ENCODE measurements at places on chromosomes 4 and X.

GRCh38 chr4:89158884-89159503 is 47.7 kb downstream of the TIGD2 start:
- DNase-seq: no peak

- no peak for DNase-seq
These were observed 218.0 kb downstream of the QDPR start for GRCh38 chr4:17293901-17294300.

- DNase-seq: no peak
These were observed 325.6 kb upstream of the ATOH1 start for GRCh38 chr4:93502991-93503390.

DNA sequence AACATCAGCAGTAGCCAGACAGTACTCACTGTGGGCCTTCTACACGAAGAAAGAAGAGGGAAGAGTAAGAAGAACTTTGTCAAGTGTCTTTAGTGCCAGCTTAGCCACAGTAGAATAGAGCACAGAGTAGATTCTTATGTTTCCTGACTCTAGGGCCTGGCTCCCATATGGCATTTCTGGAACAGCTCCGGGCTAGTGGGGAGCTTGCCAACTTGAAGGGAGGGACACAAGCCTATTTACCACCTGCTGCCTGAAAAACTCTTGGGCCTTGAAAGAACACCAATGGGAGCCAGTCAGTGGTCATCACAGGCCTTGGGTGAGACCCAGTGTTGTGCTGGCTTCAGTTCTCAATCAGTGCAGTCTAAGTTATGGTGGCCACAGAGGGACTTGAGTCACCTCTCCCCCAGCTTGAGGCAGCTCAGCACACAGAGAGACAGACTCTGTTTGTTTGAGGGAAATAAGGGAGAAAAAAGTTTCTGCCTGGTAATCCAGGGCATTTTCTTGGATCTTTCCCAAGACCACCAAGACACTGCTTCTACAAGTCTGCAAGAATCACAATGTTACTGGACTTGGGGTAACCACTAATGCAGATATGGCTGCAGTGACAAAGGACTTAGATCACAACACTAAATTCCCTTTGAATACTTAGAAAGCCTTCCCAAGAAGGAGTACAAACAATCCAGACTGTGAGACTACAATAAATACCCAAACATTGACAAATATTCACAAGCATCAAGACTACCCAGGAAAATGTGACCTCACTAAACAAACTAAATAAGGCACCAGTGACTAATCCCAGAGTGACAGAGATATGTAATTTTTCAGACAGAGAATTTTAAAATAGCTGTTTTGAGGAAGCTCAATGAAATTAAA is 261.0 kb upstream of the NDST3 start:
- no peak for DNase-seq

GRCh38 chr4:2728806-2729532 is 27.2 kb downstream of the TNIP2 start:
- no peak for DNase-seq

DNA sequence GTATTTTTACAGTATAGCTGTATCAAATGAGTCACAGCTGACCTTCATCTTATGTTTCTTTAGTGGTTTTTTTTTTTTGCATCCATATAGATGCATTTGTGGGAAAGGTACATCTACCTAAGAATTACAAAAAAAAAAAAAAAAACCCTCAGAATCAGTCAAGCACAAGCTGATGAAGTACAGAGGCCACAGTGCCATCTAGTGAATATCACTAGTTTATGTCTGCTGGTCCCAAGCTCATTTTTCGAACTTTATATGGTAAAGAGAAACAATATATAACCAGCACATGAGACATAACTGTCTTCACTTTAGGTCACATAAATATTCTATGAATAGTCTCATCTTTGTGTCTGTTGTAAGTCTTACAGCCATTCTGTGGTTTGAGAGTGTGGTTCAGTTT is 220.1 kb downstream of the DLG3 start:
- no peak for DNase-seq

DNA sequence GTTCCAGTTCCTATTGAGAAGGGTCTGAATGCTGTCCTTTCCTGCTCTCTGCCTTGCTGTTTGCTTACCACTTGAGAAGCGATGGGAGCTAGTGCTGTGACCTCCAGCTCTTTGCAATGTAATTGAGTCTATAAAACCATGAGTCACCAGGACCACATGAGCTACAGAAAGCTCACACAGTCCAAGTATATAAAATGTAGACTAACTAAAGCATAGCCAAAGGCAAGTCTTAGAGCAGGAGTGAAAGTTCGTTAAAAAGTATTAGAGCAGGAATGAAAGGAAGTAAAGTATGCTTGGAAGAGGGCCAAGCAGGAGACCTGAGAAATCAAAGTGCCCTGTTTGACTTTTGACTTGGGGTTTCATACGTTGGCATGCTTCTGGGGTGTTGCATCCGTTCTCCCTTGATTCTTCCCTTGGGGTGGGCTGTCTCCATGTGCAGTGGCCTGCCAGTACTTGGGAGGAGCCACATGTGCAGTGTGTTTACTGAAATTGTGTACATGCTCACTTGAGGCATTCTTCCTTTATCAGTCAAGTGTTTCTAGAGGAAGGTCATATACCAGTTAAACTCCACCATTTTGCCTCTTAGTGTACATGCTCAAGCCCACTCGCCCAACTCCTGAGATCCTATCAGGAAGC is 71.3 kb upstream of the KIT start:
- DNase-seq: no peak

DNA sequence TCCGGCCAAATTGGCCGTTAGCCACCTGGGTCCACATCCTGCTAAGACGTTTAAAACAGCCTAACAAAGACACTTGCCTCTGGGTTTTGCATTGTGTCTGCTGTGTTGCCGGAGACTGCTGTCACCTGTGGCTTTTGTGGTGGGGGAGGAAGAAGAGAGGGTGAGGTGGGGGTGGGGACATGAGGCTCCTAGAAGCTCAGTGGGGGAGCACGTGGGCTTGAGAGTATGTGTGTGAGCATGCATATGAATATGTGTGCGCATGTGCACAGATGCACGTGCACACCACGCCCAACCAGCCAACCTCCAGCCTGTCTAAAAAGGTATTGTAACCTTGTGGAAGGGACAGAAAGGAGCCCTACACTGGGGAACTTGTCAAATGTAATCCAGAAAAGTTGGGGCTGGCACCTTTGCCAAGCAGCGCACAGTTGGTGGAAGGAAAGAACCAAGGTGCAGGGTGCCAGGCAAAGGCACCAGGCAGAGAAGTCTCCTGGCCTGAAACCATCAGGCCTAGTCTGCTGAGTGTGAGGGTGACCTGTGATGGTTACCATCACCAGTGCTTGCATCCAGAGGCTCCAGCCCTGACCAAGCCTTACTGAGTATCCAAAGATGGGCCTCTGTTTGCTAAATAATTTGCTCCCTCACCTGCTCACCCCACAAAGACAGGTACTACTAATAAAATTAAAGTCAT is 10.1 kb upstream of the SASH3 start:
- no peak for DNase-seq

GRCh38 chr4:75895744-75896314 is 6.4 kb downstream of the PPEF2 start:
- DNase-seq: peak; percentile 13

- DNase-seq: no peak
These were observed 92.7 kb upstream of the TRIM2 start for GRCh38 chr4:153111426-153112040.

DNA sequence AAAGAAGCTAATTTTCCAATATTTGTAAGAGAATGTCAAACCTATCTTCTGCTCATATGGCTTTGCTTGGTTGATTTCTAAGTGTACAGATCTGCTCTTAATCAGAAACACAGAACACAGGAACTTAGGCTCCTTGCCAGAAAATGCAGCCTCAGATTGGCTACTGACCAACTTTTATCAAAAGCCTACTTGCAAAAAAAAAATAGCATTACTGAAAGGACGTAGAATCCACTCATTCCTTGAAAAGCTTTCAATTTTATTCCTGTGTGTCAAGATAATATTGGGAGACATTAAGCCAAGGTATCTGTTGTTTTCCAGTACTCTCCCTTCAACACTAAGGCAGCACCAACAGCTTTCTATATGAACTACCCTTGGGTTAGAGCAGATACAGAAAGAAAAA is 127.6 kb upstream of the INTU start:
- DNase-seq: no peak

DNA sequence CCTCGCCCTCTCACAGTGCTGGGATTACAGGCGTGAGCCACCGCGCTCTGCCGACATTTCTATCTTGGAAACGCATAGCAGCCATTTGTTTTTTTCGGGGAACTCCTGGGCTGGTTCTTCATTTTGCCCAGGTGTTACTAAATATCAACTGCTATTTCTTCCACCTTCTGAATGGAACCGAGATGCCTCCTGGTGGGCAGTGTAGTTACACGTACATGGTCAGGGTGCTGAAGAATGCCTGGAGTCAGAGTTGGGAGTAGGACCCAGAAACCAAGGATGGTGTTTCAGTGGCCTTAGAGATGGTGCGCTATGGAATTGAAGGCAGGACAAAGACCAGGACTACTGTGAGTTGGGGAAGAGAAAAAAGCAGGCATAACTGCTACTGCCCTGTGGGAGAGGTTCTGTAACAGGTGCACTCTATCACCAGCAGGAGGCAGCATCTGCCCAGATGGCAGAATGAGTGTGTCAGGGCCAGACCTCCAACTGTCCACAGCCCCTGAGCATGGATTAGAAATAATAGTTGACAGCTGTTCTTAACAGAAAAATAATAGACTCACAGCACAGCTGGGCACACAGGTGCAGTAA is 81.7 kb downstream of the ZC4H2 start:
- peak; percentile 46 for DNase-seq

- DNase-seq: no peak
These were observed 36.4 kb upstream of the CLCN4 start for GRCh38 chrX:10120331-10120730.

GRCh38 chr4:1784789-1785591 is 8.1 kb upstream of the FGFR3 start:
- no peak for DNase-seq

DNA sequence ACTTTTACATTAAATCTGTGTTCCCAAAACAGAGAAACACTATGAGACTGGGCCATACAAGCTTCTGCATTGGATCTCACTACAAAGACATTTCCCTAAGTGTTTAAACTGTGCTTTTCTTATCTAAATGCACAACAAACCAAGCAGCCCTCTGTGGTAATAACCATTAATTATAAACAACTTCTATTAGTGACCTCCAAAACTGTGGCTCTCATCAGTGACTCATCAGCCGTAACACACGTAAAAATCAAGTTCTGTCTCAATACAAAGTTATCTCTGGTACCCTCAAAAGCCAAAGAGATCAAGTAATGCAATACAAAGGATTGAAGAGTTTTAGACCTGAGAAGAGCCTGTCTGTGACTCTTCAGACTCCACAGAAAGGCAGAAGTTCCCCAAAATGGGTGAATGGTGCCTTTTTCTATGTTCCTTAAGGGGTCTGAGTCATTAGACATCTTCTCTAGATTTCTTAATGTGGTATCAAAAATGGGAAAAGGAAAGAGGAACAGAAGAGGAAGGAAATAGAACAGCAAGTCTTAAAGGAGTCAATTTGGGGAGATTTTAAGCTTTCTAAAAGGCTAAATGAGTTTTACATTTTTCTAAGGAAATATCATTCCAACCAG is 189.8 kb upstream of the PPP1R2C start:
- no peak for DNase-seq

DNA sequence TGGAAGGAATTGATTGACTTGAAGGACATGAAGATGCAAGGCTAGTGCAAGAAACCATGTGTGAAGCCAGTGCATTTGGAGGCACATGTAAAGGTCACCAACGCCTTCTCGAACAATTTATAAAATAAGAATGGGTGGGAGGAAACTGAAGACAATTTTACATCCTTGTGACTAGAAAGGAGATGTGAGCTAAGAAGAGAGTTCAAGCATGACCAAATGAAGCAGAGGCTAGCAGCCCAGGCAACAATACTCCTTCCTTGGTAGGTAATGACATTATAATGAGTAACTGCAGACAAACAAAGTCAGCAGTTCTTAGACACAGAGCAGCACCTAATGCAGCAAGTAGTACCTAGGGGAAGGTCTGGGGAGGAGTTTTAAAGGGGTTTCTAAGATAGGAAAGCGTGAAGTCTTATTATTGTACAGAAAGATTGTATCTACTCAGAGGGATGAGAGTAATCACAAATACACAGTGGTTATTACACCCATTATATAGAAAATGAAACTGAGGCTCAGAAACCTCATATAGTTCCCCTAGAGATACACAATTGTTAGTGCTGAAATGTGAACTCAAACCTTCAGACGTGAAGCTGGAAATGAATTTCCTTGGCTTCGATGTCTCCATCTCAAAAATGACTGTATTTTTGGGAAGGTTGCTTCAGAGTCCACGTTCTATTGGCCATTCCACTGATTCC is 56.1 kb downstream of the ATXN3L start:
- DNase-seq: no peak

DNA sequence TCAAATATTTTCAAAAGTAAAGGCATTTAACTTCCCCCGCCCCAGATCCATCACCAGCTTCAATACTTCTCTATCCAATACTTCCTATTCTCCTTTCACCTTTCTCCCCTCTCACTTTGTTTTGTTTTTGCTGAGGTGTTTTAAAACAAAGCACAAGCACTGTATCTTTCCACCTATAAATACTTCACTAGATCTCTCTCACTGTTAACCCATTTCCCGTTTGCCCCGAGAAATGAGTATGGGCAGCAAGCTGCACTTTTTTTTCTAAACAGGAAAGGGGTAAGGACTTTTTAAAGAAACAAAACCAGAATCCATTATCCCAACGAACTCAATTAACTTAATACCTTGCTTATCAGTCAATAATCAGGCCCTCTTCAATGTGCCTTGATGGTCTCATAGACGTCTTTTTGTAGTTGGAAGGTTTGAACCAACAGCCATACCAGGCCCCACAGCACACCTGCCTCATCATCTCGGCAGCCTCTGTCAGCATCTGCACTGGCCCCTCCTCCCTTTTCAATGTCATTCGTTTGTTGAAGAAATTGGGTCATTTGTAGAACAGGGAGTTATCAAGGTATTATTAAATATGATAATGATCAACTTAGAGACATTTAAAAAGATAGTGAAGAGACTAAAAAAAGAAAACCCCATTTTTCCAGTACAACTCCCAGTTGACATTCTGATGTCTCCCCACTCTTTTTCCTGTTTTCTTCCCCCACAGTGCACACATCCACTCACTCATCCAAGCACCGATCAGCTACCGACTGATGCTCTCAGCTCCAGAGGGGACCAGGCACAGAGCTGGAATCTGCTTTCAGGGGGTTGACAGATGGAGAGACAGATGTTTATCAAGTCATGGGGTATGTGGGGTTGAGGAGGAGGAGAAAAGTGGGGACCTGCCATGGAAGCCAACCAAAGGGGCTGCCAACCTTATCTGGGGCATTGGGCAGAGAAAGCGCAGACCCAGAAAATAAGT is 25.8 kb downstream of the CRMP1 start:
- DNase-seq: no peak

DNA sequence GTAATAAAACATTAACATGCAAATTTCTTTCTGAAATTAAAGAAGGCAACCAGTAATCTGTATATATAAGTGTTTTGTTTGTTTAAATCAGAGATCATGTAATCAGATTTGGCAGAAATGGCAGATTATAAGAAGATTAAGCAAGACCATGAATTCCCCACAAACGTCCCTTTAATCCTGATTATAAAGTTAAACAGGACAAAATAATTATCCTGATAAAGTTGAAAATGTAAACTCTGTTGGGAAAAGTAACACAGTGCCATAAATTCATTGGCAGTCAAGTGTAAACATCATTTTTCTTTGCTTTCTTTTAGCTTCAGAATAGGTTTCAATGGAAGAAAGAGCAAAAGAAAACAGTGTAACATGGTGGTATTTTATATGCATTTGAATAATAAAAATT is 256.3 kb downstream of the KCNIP4 start:
- no peak for DNase-seq

- peak; percentile 67 for DNase-seq
These were observed at the start of gene PLXNB3 for GRCh38 chrX:153763989-153764755. PLXNB3 (plus strand) TSS chrX:153764249; CDS start chrX:153765536, 1,287 bp downstream.
